ENCODE measurements at places on chromosomes 13 and 19.

DNA sequence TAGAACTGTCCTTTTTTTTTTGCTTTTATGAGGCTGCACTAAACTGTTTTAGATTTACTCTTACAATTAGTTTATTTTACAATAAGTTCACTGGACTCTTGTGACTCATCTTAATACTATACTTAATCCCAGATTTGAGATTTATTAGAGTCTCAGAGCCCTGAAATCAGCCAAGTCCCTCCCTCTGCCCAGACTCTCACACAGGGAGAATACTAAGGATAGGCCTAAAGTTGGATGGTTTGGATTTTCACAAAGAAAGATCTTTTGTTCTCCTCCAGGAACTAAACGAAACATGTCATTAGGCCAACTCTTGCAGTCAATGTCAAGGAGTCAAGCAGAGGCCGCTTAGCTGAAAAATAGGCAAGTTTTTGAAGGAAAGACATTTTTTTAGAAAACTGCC, 42.7 kb upstream of the MIR17HG start:
- no peak for DNase-seq

DNA sequence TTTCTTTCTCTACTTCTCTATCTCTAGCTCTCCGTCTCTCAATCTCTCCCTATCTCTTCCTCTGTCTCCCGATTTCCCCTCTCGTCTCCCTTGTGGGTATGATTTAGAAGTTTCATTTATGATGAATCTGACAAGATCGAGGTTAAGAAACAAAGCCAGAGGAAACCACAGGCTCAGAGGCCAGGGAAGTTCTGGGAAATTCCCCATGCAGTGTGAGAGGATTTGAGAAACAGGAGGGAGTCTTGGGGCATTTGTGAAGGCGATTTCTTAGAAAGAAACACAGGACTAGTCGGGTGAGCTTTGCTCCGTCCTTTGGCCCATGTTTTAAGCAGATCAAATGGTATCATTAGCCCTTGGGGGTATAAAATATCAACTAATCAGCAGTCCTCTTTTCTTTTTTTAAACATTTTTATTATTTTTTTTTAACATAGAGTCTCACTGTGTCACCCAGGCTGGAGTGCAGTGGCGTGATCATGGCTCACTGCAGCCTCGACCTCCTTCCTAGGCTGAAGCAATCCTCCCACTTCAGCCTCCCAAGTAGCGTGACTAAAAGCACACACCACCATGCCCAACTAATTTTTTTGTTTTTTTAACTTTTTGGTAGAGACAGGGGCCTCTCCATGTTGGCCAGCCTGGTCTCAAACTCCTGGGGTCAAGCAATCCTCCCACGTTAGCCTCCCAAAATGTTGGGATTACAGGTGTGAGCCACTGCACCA, 25.8 kb downstream of the TNFSF9 start:
- DNase-seq = no peak

- DNase-seq = no peak
Measured at GRCh38 chr19:50894478-50895356, 16.5 kb downstream of the KLK4 start.

DNA sequence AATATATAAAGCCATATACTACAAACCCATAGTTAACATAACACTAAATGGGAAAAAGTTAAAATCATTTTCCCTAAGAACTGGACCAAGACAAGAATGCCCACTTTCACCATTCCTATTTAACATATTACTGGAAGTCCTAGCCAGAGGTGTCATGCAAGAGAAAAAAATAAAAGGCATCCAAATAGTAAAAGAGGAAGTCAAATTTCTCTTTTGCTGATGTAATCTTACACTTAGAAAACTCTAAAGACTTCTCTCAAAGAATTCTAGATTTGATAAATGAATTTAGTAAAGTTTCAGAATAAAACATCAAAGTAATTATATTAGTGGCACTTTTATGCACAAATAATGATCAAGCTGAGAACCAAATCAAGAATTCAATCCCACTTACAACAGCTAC, 678.9 kb upstream of the SLITRK5 start:
- DNase-seq = no peak

DNA sequence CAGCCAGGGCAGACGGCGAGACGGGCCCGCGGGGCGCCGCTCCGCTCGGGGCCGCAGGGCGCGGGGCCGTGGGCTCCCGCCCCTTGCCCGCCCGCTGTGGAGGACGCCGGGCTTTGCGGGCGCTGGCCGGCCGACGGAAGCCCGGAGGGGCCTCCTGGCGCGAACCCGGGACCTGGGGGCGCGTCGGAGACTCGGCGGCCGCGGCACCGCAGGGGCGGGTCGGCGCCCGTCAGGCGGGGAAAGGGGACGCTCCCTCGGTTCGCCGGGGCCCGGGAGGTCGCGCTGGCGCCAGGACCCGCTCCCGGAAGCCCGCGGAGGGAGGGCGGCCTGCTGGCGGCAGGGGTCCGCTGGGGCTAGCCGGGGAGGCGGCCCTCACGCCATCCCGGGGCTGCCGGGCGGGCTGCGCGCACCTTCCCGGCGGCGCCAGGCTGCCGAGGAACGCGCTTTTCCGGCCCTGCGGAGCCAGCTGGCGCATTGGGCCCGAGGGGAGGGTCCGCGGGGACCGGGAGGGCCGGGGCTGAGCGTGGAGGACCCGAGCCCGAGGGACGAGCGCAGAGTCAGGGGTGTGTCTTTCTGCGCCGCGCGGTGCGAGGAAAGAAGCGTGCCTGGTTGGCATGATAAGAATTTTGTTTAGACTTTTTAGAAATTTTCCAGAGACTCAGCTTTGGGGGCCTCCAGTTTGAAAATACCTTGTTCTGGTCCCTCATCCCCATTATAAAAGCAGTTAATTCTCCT, 511 bp downstream of the GARRE1 start:
- DNase-seq = no peak

- no peak for DNase-seq
Measured at GRCh38 chr13:30403456-30403855, 18.8 kb upstream of the UBE2L5 start.

DNA sequence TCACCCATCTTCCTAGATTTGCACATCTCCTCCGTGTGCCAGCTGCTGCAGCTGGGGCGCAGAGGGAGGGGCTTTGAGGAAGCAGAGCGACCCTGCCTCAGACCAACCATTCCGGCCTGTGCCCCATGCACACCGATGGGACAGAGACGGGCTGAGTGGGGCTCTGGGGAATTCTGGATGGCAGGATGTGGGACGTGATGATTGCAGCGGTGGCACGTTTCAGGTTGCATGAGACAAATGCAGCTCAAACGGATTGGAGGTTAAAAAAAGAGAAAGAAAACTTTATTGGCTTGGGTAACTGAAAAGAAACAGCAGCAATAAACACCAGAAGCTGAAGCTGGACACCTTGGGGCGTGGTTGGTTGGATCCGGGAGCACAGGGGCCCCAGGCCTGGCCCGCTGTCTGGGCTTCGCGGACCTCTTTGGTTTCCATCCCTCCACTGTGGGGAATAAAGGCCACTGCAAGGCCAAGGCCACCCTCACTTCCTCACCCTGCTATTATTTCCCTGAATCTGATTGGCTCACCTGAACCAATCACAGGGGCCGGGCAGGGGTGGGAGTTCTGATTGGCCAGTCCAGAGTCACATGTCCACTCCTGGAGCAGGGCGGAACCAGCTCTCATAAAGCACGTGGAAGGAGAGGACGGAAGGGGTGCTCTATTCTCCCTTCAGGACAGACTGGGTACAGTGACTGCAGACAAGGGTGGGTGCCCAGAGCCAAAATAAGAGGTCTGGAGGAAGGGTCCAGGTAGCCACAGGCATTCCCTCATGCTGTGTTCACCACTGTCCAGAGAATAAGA, 6.1 kb upstream of the ZNF787 start:
- DNase-seq = no peak

DNA sequence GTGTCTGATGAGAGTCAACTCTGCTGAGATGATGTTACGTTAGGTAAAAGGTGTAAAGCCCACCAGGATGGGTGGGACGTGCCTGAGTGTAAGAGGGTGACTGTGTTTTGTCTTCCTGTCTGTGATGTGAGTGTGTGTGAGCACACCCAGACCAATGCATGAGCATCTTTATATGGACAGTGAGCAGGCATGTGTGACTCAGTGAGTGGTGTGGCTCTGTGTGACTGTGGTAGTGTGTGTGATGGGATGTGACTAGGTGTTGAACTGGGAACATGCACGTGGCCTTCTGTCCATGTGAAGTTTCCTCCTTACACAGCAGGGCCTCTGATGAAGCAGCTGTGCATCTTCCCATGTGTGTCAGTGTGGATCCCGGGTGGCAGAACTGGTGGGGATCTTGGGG, 17.8 kb upstream of the LGALS16 start:
- DNase-seq = no peak

GRCh38 chr13:49220036-49220855, at the start of gene MLNR:
TSS of gene MLNR (plus strand) at chr13:49220338. CDS start at chr13:49220338, 0 bp downstream.
- DNase-seq = no peak

DNA sequence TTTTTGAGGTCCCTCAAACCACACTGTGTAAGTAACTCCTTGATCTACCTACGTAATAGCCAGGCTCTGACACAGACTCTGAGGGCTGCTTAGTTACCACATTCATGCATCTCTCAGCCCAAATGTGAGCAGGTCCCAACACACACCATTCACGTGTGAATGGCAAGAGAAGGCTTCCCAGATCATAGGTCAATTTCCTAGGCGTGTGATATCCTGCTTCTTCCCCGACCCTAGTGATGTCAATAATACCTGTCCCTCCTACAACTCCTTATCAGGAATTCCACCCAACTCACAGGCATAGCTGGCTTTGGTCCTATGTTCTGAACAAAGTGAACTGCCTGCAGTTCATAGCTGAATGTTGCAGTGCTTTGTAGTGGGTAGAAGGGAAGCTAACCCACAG, 334.5 kb downstream of the RFC3 start:
- DNase-seq = no peak

GRCh38 chr19:35438096-35438495, 10.0 kb upstream of the FFAR2 start:
- DNase-seq = no peak

DNA sequence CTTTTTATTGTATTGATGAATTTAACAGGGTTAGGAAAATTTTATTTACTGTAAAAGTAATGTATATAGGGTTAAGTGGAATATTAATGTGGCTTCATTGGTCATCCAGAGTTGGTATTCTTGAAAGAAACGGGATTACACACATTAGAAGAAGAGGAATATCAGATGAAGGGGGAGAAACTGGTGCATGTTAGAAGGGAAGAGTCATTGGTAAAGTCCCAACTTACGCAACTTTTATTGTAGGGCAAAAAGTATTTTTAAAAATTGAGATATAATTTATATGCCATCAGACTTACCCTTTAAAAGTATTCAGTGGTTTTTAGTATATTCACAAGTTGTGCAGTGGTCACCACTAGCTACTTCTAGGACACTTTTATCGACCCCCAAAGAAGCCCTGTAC, 47.3 kb downstream of the DNAJC3 start:
- DNase-seq = no peak

DNA sequence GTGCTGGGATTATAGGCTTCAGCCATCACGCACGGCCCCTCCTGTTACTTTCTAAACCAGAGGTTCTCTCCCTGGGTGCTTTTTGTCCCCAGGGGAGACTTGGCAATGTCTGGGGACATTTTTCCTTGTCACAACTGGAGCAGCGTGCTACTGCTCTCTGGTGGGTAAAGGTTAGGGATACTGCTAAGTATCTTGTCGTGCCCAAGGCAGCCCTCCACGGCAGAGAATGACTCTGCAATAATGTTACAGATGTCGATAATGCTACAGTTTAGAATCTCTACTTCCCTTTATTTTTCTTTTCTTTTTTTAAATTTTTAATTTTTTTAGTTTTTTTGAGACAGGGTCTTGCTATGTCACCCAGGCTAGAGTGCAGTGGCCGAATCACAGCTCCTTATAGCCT, 38.0 kb downstream of the ADGRE1 start:
- DNase-seq = no peak

GRCh38 chr13:78309497-78310180, 293.7 kb downstream of the POU4F1 start:
- no peak for DNase-seq

DNA sequence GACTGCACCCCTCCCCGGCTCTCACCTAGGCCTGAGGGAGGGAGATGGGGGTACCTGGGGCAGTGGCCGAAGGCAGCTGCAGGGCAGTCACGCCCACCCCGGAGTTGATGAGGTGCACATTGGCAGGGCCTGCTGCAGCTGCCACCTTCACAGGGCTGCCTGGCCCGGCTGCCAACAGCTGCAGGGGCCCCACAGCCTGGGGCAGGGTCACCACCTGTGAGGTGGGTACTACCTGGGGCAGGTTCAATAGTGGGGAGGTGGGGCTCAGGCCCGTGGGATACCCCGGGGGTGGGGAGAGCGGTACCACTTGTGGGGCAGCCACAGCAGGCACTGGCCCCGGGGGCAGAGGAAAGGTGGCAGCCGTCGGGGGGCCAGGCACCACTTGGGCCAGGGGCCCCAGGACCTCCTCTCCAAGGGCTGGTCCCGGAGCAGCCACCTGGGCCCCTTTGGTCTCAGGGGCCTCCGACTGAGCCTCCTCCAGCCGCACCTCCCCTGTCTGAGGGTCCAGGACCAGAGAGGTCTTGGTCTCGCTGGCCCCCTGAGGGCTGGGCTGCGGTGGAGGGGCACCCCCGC, 2.7 kb downstream of the SIX5 start:
- no peak for DNase-seq

DNA sequence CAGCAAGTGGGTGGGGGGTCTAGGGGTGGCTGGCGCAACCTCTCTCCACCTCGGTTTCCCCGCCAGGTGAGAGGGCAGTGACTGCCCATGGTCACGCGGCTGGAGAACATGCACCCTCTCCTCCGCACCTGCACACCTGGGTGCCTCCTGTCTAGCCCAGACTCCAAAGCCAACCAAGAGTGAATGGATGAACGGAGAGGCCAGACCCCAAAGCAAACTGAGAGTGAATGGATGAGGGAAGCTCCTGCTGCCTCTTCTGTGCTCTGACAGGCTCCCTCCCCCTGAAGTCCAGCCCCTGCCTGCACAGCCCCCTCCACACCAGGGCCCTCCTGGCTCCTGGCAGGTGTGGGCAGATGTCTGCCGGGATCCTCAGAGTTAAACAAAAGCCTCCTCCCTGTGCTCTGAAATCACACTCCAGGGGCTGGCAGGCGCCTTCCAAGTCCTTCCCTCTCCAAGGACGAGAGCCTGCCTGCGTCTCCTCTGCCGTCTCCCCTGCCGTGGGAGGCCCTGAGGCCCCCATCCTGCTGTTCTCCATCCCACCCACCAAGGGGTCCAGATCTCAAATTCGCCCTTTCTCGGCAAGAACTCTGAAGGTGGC, 2.2 kb downstream of the SBNO2 start:
- DNase-seq = no peak

DNA sequence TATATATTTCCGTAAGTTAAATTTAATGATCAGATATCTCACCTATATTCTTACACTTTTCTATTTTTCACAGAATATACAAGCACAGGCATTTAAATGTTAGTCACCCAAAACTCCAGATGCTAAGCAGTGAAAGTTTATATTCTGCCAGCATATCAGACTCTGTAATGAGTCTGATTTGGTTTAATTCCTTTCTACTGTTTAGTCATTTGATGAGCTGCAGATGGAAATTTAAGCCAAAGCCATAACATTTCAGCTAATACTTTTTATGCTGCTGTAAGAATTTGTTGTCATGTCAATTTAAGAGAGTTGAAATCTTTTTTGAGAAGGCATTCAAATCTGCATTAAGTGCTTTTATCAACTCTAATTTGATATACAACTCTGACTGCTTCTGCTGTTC, 8.0 kb downstream of the FRY start:
- DNase-seq = no peak

DNA sequence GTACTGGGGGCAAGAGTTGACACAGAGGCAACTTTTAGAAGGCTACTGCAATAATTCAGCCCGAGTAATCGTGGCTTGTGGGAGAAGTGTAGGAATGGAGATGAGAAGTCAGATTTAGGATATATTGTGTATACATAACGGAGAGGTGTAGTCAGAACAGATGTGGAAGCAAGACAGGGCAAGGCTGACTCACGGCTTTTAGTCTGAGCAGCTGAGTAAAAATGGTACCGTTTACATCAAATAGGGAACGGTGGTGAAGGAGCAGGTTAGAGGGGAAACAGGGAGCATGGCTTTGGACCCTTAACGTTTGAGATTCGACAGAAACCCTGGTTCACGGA, 796 bp upstream of the LSM14A start:
- no peak for DNase-seq
